ENCODE measurements at places on chromosomes 16 and 17. TPM values are rescaled to one million over a fixed set of nuclear protein-coding genes. Genes with fewer than 3 reads are reported as not detected.
A peak's percentile ranks its signal among the peaks of the same experiment; 100 is the strongest.

The CBX8 gene
- total RNA-seq = 10.6 TPM

The MT3 gene
- 48.2 TPM for total RNA-seq

GRCh38 chr16:4467916-4468315 is 6.5 kb downstream of the NMRAL1 start:
- H3K27me3 ChIP-seq = no peaks in the 10 kb centered on the region
- H3K4me3 ChIP-seq = no peak overlapping the region
- DNase-seq = no peak
- H3K4me1 ChIP-seq = no peaks in the 10 kb centered on the region

- peak overlapping the region; percentile 81 for H3K27ac ChIP-seq
- no peak overlapping the region for H3K4me3 ChIP-seq
- no peaks in the 10 kb centered on the region for H3K27me3 ChIP-seq
- no peaks in the 10 kb centered on the region for H3K36me3 ChIP-seq
- no peak for DNase-seq
- H3K4me1 ChIP-seq = peaks cover 47% of the 10 kb centered on the region
These were observed 11.1 kb downstream of the ZBTB4 start for GRCh38 chr17:7468290-7468689.

GRCh38 chr17:2735896-2736295 is 13.6 kb downstream of the CCDC92B start:
- H3K27ac ChIP-seq = no peak overlapping the region
- no peaks in the 10 kb centered on the region for H3K4me1 ChIP-seq
- no peak overlapping the region for H3K4me3 ChIP-seq
- DNase-seq = no peak

The CCL23 gene
- total RNA-seq = 4.1 TPM

- peak; percentile 23 for DNase-seq
- H3K27me3 ChIP-seq = no peaks in the 10 kb centered on the region
- peaks cover 28% of the 10 kb centered on the region for H3K4me1 ChIP-seq
- H3K27ac ChIP-seq = no peak overlapping the region
- H3K4me3 ChIP-seq = no peak overlapping the region
These were observed 96.0 kb downstream of the YPEL2 start for GRCh38 chr17:59427425-59427921.

DNA sequence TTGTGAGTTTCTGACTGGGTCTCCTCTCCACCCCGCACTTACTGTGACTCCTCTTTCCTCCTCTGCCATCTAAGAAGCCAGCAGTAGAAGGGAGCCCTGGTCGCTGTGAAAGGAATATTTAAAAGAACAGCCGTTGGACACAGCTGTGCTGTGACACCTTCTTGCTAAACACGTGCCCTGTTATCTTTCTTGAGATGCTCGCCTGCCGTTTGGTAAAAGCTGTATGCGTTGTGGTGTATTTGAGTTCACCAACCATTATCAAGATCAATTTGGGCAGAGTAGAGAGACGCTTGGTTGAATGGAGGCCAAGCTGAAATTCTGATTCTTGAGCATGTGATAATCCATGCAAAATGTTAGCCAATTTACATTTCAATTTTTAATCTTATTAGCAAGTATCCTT is 3.8 kb downstream of the GID4 start:
- H3K27me3 ChIP-seq = no peaks in the 10 kb centered on the region
- DNase-seq = no peak
- H3K4me1 ChIP-seq = peaks cover 49% of the 10 kb centered on the region
- H3K27ac ChIP-seq = no peak overlapping the region
- H3K36me3 ChIP-seq = peaks cover 14% of the 10 kb centered on the region

- no peak overlapping the region for H3K27ac ChIP-seq
- no peaks in the 10 kb centered on the region for H3K27me3 ChIP-seq
- H3K4me3 ChIP-seq = no peak overlapping the region
- no peaks in the 10 kb centered on the region for H3K36me3 ChIP-seq
These were observed 24.0 kb downstream of the ZFHX3 start for GRCh38 chr16:73023752-73024570.

- H3K27me3 ChIP-seq = peaks cover 9% of the 10 kb centered on the region
- no peaks in the 10 kb centered on the region for H3K36me3 ChIP-seq
- H3K27ac ChIP-seq = no peak overlapping the region
These were observed 158.0 kb upstream of the HS3ST3A1 start for GRCh38 chr17:13759518-13760335.

The C17orf113 gene
- total RNA-seq = 0.52 TPM

DNA sequence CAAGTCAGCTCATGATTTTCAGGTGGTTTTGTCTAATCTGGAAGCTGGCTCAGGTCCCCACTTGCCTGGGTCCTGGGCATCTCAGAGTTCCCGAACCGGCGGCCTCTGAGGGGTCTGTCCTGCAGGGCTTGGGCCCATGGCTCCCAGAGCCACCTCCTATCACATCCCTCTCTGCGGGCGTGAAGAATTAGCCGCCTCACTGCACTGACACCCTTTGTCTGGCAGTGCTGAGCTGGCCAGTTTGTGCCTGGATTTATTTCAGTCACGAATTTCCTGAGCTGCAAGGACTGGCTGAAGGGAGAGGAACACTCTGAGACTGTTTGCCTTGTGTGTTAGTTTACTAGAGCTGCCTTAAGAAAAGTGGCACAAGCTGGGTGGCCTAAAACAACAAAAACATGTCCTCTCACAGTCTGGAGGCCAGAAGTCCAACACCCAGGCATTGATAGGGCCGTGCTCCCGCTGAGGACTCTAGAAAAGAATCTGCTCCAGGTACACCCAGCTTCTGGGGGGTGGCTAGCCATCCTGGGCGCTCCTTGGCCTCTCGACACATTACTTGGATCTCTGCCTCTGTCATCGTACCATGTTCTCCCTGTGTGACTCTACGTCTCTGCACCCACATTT is 217.5 kb upstream of the DYNLRB2 start:
- no peak overlapping the region for H3K4me3 ChIP-seq
- H3K27ac ChIP-seq = no peak overlapping the region
- H3K4me1 ChIP-seq = no peaks in the 10 kb centered on the region
- no peaks in the 10 kb centered on the region for H3K27me3 ChIP-seq

The ZFP3 gene
- total RNA-seq = 3.0 TPM

DNA sequence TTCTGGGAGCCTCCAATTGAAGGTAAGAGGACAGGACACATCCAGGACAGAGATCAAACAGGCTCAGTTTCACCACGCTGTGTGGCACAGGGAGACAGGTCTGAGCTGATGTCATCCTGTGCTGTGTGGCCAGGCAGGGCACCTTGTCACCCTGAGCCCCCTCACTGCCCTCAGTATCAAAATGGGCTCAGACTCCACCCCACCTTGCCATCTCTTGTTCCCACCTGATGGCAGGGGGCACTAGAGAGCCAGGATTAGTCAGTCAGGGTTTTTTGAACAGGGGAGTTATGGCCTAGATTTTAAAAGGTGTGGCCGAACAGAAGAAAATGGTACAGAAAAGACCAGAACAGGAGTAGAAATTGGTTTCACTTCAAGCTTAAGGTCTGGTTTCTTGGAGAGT is 2.6 kb downstream of the KAT2A start:
- DNase-seq = no peak
- no peak overlapping the region for H3K27ac ChIP-seq
- no peaks in the 10 kb centered on the region for H3K27me3 ChIP-seq
- peaks cover 27% of the 10 kb centered on the region for H3K4me1 ChIP-seq

GRCh38 chr16:57725554-57725953 is 10.0 kb upstream of the KATNB1 start:
- no peaks in the 10 kb centered on the region for H3K36me3 ChIP-seq
- H3K27ac ChIP-seq = no peak overlapping the region
- DNase-seq = no peak
- no peaks in the 10 kb centered on the region for H3K4me1 ChIP-seq
- H3K4me3 ChIP-seq = no peak overlapping the region

The NLRC3 gene
- total RNA-seq = 1.5 TPM

GRCh38 chr16:89536371-89536770 is 24.1 kb upstream of the RPL13 start:
- DNase-seq = no peak
- no peak overlapping the region for H3K4me3 ChIP-seq
- H3K27me3 ChIP-seq = no peaks in the 10 kb centered on the region
- H3K36me3 ChIP-seq = no peaks in the 10 kb centered on the region
- H3K27ac ChIP-seq = no peak overlapping the region

The SAMD14 gene
- total RNA-seq = 12.6 TPM

- H3K36me3 ChIP-seq = no peaks in the 10 kb centered on the region
- DNase-seq = no peak
- no peak overlapping the region for H3K4me3 ChIP-seq
These were observed 14.2 kb downstream of the ANKFY1 start for GRCh38 chr17:4249452-4250029.

DNA sequence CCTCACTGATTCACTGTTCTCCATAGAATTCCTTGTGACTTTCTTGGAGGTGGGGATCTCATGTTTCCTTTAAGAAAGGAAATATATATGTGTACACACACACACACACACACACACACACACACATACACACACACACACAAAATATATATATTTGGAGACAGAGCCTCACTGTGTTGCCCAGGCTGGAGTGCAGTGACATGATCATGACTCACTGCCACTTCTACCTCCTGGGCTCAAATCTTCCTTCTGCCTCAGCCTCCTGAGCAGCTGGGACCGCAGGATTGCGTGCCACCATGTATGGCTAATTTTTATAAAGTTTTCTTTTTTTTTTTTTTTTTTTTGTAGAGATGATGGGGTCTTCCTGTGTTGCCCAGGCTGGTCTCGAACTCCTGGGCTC is 45.9 kb downstream of the CDH13 start:
- no peak overlapping the region for H3K4me3 ChIP-seq
- no peaks in the 10 kb centered on the region for H3K4me1 ChIP-seq
- DNase-seq = no peak
- no peaks in the 10 kb centered on the region for H3K36me3 ChIP-seq

GRCh38 chr17:48625495-48626244 is 488 bp downstream of the HOXB9 start:
- no peak overlapping the region for H3K4me3 ChIP-seq
- no peak overlapping the region for H3K27ac ChIP-seq
- DNase-seq = no peak
- no peaks in the 10 kb centered on the region for H3K36me3 ChIP-seq
- H3K27me3 ChIP-seq = peaks cover 82% of the 10 kb centered on the region

All from adrenal gland (tissue), 19 donors.